Aortic smooth muscle cell (primary cell): ENCODE measurements at places on chromosomes 16 and 17. TPM values are rescaled to one million over a fixed set of nuclear protein-coding genes. Genes with fewer than 3 reads are reported as not detected.

KRTAP3-2 gene
- not detected in 2 replicates for total RNA-seq

SLC47A1 gene
- 1.5 and 3.4 TPM in 2 replicates for total RNA-seq

PFAS gene
- 10.3 and 14.8 TPM in 2 replicates for total RNA-seq

FA2H gene
- not detected in 2 replicates for total RNA-seq

NOS2 gene
- total RNA-seq: under 0.01 and 0.13 TPM in 2 replicates

KRTAP17-1 gene
- not detected in 2 replicates for total RNA-seq

AGRP gene
- total RNA-seq: not detected in 2 replicates

TVP23B gene
- total RNA-seq: 102 and 103 TPM in 2 replicates

SAP30BP gene
- 51.7 and 62.6 TPM in 2 replicates for total RNA-seq

CCL4L2 gene
- not detected in 2 replicates for total RNA-seq

HBM gene
- not detected in 2 replicates for total RNA-seq

SPEM2 gene
- not detected in 2 replicates for total RNA-seq

TIGD7 gene
- total RNA-seq: 5.0 and 7.5 TPM in 2 replicates

CD300A gene
- not detected in 2 replicates for total RNA-seq

TP53TG3F gene
- not detected in 2 replicates for total RNA-seq

DNAH17 gene
- not detected in 2 replicates for total RNA-seq

GNG13 gene
- not detected in 2 replicates for total RNA-seq

GLTPD2 gene
- total RNA-seq: not detected in 2 replicates

KRTAP4-3 gene
- total RNA-seq: not detected in 2 replicates

TEKT1 gene
- total RNA-seq: not detected in 2 replicates

KRT40 gene
- total RNA-seq: not detected in 2 replicates

TNS4 gene
- under 0.01 TPM in 1 of 2 replicates, not detected in the other for total RNA-seq

NPIPA8 gene
- total RNA-seq: 0.40 TPM in 1 of 2 replicates, not detected in the other
